NCI-H345 (cell line): ENCODE measurements at places on chromosomes 12 and 14.

DNA sequence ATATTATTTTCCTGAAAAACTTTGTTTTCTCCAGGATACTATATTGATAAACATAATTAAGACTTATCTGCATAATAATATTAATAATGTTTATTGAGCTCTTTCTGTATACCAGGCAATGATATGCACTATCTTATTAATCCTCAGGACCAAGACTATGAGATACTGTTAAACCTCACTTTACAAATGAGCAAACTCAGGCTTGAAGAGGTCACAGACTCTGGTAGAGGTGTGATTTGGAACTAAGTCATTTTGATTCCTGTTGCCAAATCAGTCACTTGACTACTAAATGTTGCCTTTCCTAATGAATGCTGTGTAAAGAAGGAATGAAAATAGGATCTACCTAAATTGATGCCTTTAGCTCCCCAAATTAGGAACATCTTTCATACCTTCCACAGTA is 7.3 kb downstream of the SLC39A9 start:
- DNase-seq: no peak

GRCh38 chr12:108543652-108544051 is 17.3 kb downstream of the SART3 start:
- DNase-seq: no peak

DNA sequence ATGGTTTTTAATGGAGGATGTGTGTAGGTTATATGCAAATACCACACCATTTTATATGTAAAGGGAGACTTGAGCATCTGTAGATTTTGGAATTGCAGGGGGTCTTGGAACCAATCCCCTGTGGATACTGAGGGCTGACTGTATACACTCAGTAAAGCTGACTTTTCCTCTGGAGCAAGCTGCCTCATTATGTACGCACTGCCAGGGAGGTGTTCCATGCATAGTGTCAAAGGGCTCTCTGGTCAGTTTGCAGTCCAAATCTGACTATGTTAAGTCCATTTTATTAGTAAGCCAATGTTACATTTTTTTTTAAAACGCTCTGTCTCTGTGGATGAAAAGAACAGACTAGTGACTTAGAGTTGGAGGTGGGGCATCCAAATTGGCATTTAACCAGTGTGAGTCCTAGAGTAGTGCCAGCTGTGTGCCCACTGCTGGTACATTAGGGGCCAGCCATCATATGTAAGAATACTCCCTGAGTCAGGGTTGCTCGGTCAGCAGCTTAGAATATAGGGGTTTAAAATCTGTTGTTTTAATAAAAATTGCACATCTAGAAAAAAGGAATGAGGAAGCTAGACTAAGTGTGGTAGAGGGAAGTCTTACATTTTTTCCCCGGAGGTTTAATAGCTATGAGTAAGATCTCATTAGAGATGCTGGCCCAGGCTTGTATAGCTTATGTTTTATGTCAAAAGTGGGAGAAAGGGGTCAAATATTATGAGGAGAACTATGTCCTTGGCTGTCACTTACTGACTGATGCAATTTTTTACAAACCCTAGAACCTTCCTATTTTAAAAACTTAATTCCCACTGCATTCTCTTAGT is 87.0 kb downstream of the TESC start:
- no peak for DNase-seq

GRCh38 chr12:103809154-103809553 is 31.9 kb downstream of the NT5DC3 start:
- DNase-seq: no peak

DNA sequence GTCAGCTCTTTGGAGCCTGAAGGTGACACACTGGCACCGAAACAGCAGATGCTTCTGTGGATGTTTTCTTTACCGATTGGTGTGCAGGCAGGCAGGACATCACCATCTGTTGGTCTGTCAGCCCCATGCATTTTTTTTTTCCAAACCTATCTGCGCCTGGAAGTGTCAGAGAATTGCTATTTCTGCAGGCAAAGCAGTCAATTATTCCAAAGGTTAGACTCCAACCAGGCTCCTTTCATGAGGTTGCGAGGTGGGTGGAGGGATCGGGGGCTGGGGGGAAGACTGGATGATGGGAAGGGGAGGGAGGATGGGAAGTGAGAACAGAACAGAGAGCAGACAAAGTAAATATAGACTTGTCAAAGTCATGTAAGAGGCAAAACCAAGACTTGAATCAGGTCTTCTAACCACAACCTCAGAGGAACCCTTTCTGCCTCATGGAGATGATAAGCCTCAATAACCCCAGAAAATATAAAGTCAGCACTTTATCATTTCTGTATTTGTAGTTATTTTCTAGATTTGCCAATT is 117.7 kb downstream of the OTOGL start:
- no peak for DNase-seq

DNA sequence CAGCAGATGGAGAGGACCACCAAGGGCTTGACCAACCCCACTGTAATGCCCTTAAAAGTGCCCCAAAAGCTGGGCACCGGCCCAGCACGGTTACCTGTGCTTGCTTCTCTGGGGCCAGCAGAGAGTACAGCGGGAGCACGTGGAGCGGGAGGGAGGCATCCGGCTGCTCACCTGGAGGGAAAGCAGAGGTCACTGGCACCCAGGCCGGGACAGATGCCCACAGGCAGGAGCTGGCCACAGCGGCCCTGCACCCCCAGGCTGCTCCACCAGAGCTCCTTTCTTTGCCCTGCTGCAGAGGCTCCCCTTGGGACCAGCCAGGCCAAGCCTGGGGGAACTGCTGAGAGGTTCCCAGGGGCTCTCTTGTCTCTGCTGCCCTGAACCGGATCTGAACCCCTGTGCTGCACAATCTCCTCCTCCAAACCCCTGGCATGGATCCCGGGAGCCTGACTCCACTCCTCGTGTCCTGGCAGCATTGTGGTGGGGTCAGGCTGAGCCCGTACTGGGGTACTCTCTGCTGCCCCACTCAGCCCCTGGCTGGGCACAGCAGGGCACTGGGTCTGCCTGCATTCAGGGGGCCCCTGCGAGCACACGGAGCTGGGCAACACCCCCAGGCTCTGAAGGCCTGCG is 24.0 kb downstream of the DHX37 start:
- no peak for DNase-seq

- no peak for DNase-seq
Observed at GRCh38 chr12:52590021-52590420, 11.2 kb downstream of the KRT72 start.

DNA sequence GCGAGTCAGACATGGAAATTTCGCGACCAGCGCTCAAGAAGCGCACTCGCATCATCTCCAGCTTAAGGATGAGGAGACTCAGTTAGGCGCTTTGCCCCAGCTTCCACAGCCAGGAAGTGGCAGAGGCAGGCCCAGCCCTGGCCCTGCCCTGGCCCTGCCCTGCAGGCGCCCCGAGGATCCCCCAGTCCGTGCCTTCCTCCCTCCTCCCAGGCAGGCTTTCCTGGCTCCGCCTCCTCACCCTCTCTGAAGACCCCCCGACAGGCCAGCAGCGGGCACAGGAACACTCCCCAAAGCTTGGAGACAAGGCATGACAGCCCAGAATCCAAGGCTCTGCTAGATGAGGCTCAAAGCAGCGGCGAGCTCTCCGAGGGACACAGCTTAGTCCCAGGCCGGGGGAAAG is 25.1 kb downstream of the UBR7 start:
- DNase-seq: no peak

DNA sequence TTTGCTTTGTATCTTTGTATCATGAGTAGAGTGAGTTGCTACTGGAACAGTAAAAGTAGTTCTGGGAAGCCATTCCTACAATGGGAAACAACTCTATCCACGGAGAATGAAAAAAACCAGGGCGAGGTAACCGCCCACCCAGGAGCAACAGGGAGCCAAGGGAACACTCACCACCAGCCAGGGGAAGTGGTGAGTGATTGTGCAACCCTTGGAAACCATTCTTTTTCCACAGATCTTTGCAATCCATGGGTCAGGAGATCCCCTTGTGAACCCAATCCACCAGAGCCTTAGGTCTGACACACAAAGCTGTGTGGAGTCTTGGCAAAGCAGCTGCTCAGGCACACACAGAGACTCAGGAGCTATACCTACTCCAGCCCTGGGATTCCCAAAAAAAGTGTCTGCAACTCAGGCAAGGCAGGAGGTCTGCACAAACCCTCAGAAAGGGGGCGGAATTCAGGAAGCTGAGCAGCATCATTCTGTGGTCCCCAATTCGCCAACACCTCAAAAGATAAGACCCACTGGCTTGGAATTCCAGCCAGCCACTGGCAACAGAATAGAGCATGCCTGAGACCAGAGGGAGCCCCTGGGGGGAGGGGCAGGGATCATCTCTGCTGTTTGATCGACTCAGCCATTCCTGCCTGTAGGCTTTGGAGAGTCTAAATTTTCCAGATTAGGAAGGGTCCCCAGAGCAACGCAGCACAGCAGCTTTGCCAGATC is 52.1 kb upstream of the PPFIA2 start:
- no peak for DNase-seq

DNA sequence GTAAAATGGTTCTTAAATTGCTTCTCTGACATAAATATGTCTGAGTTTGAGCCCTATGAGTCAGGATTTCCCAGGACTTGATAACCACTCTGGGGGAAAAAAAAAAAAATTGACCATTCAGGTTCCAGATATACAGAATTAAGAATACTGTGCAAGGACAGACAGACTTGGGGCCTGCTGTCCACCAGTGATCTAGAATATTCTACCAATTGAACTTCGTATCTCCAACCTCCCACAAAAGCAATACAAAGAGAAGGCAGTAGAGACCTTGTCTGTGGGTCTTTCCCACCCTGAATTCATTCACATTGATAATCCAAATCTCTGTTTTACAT is 4.1 kb downstream of the SINHCAF start:
- DNase-seq: no peak
